ENCODE measurements at places on chromosomes 11 and 22. TPM values are rescaled to one million over a fixed set of nuclear protein-coding genes. Genes with fewer than 3 reads are reported as not detected.
A peak's percentile ranks its signal among the peaks of the same experiment; 100 is the strongest.

DNA sequence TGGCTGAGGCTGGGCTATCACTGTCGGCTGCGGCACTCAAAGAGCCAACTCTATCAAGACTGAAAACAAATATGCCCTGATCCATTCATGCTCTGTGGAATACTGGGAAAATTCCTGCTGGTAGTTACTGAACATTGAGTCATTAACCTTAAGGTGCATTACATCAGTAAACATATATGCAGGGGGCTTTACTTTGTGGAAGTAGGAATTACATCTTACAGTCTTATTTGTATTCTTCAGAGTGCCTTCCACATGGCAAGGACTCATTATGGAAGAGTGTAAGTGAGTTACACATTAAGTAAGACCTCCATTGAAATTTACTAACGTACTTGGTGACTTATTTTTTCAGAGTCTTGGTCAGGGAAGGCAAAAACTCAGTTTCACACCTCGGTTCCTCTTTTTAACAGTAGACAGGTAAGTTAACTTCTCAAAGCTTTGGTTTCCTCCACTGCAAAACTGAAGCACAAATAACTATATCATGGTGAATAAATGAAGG is 4.5 kb downstream of the OR5B21 start:
- no peak for DNase-seq

DNA sequence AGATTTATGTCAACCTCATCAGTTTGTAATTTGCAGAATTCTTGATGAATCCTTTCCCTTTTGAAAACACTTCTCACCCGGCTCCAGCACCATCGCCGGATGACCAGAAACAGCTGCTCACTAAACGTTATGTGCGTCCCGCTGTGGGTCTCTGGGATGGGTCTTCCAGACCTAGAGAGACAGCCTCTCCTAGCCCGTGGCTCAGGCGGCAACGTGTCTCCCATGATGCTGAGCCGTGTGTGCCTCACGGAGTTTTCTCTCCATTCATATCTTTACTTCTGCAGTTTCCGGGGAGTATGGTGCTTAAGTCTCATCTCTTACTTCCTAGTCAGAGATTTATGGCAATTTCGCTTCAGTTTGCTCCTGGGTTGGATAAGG is 25.0 kb upstream of the ACR start:
- no peak for DNase-seq

GRCh38 chr11:30855383-30856006 is 269.3 kb upstream of the MPPED2 start:
- DNase-seq = peak; percentile 20

- no peak for DNase-seq
Measured at GRCh38 chr11:26958702-26959049, 35.2 kb upstream of the FIBIN start.

DNA sequence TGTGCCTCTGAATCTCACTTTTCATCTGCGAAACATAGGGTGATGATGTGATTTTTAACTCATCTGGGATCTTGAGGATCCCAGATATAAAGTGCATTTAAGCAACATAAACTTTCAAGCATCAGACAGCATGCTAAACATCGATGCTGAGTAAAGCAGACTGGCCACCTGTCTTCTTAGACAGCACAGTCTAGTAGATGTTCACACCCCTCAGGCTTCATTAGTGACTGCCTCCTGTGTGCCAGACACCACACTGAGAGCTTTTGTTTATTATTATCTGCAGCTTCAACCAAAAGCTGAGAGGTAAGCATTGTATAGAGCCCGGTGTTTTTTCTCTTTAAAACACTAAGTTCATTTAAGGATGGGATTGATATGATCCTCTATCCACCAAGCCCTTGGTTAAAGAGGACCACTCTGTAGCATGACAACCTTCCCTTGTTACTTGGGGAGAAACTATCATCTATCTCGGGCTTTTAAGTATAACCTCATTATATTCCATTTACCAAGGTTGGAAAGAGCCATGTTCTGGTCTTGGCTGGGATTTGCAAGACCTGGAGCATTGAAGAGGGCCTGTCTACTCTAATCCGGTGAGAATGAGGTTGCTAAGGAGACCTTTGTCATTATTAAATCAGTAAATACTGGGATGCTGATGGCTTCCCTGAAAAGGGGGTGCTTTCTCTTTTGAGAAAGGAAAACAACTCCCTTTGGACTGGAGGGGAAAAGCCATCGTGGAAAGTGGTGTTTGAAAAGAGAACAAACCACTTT is 114.2 kb upstream of the SEZ6L start:
- DNase-seq = no peak

GRCh38 chr22:33539902-33540751 is 380.1 kb downstream of the LARGE1 start:
- DNase-seq = peak; percentile 35

The CLCF1 gene
- total RNA-seq = 3.5 TPM
